ENCODE measurements at places on chromosomes 11 and 22.

GRCh38 chr11:65695459-65696241, 16.4 kb upstream of the KAT5 start:
- DNase-seq, result no peak

GRCh38 chr11:90223248-90223585, 368 bp upstream of the CHORDC1 start:
- DNase-seq, result no peak

- no peak for DNase-seq
These were observed 115.6 kb upstream of the PDGFD start for GRCh38 chr11:104279587-104279986.

DNA sequence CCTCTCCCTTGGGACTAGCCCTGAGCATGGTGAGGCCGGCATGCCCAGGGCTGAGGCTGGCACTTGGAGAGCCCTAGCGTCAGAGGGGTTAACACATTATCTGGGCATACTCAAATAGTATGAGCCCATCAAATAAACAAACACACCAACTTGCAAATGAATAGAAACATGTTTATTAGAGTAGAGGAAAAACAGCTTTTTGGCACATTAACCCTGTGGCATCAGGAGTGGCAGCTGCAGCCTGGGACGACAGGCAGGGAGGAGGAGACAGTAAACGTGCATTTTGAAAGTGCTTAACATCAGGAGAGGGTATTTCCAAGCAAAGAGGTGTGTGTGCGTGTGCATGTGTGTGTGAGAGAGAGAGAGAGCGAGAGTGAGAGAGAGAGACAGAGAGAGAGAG, 684.9 kb downstream of the NTM start:
- DNase-seq, result no peak

DNA sequence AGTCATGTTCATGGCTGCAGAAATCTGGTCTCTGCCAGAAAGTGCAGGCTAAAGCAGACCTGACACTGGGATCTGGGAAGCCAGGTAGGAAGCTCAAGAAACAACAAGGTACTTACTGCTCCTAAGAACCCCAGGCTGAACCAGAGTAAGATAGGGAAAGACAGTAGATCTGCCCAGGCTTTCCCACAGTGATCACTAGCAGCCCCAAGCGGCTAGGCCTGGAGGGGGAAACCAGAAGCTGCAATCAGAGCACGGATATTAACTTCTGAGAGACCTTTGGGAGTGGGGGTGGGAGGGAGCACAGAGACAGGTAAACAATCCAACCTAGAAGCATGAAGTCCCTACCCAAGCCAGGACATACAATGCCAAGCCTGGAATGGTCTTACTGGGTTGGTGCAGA, 135.2 kb upstream of the C11orf58 start:
- DNase-seq, result peak; percentile 42

- DNase-seq, result no peak
These were observed 8.7 kb downstream of the DRAP1 start for GRCh38 chr11:65927904-65928397.

DNA sequence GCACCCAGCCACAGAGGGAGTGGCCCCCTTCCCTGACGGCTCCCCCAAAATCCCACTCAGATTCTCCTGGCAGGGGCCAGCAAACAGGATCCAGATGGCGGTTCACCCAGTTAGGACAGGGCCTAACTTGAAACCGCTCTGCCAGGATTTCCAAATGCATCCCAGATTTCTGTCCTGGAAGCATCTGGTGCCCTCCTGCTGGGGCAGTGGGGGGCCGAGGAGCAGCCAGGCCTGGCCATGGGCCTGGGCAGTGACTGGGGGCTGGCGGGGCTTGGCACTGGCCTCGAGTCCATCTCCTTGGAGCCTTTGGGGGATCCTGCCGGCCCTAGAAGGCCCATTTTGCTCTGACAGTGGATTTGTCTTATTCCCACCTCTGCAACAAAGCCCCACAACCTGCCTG, 17.9 kb upstream of the EMID1 start:
- DNase-seq, result no peak

DNA sequence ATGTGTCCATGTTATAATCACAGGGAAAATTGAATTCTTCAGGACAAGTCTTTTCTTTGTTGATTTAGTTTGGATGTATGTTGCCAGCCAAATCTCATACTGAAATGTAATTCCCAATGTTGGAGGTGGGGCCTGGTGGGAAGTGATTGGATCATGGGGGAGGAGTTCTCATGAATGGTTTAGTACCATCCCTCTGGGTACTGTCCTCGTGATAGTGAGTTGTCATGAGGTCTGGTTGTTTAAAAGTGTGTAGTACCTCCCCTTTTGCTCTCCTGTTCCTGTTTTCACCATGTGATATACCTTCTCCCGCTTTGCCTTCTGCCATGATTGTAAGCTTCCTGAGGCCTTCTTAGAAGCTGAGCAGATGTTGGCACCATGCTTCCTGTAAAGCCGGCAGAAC, 100.3 kb downstream of the CCDC81 start:
- no peak for DNase-seq

- DNase-seq, result no peak
These were observed 10.4 kb downstream of the PACSIN2 start for GRCh38 chr22:43004362-43005035.

- DNase-seq, result no peak
These were observed 31.7 kb downstream of the IGF2 start for GRCh38 chr11:2107521-2107920.

DNA sequence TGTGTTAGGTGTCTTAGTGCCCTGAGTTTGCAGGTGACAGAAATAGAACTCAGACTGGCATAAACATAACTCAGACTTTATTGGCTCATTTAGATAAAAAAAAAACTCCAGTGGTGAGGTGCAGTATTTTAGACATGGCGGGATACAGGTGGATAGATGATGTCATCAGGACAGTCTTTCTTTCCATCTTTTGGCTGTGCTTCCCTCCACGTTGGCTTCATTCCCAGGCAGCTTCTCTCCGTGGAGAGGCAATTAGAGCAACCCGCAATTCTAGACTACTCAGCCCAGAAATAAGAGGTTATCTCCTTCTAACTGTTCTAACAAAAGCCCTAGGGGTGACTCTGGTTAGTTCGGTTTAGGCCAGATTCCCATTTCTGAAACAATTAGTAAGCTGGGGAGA, 40.5 kb downstream of the NCAM1 start:
- no peak for DNase-seq

DNA sequence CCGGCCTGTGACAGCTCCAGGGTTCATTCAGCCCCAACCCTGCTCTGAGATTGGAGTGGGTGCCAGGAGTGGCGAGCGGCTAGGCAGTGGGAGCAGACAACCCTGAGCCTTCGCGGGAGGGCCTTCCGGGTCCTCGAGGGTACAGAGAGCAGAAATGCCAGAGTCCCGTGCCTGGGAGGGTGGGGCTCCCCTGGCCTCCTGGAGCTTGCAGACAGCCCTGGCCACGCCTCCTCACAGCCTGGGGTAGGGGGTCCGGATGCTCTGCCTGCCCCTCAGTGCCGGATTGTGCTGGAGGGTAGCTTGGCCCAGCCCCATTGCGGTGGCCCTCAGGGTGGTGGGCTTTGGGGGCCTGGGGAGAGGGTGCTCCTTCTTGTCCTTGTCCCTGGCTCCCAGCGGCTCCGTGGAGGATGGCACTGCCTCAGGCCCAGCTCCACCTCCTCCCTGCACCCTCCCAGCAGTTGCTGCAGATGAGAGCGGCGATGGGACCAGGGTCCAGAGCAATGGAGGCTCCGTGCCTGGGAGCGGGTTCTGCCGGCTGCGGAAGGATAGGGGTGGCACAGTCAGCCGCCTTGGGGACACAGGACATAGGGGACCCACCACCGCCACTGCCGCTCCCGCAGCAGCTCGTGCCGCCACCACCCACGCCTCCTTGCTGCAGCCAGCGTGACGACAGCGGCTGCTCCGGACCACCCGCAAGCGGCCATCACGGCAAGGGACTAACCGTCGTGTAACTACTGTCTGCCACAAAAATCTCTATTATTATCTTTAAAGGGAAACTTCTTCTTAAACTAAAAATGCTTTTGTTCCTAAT, 34.9 kb upstream of the OR10G7 start:
- DNase-seq, result peak; percentile 37

- no peak for DNase-seq
These were observed 113.1 kb upstream of the HSD17B12 start for GRCh38 chr11:43567396-43567975.

DNA sequence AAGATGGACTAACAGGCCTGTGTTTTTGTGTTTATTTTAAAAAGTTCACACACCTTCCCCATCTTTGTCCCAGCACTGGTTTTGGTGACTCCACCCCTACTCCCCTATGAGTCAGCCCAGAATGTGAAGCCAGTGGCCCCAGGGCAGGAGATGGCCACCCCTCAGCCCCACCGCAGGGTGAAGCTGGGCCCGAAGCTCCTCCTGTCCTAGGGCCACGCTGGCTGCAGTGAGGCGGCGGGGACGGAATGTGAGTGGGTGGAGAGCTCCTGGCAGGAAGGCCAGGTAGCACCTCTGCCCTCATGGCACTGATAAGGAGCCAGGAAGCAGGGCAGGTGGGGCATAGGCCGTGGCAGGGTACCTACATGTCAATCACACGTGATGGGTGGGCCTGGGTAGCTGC, 39.9 kb downstream of the SGSM3 start:
- DNase-seq, result no peak

GRCh38 chr22:35879351-35879750, 149.3 kb downstream of the RBFOX2 start:
- DNase-seq, result no peak

GRCh38 chr11:60699284-60699691, at the start of gene MS4A8:
MS4A8 (plus strand) TSS chr11:60699612; CDS start chr11:60700861, 1,249 bp downstream.
- no peak for DNase-seq

- no peak for DNase-seq
These were observed 7.0 kb downstream of the LGR4 start for GRCh38 chr11:27465629-27466028.

- DNase-seq, result no peak
These were observed 23.3 kb downstream of the MYH9 start for GRCh38 chr22:36364255-36365019.

- no peak for DNase-seq
These were observed 23.4 kb upstream of the GRK3 start for GRCh38 chr22:25540908-25541660.

- DNase-seq, result no peak
These were observed 6.7 kb downstream of the CENPM start for GRCh38 chr22:41939981-41940831.

- DNase-seq, result no peak
These were observed 69.1 kb downstream of the LDLRAD3 start for GRCh38 chr11:36012979-36013378.

GRCh38 chr11:89159974-89160373, 17.7 kb upstream of the TYR start:
- DNase-seq, result no peak

DNA sequence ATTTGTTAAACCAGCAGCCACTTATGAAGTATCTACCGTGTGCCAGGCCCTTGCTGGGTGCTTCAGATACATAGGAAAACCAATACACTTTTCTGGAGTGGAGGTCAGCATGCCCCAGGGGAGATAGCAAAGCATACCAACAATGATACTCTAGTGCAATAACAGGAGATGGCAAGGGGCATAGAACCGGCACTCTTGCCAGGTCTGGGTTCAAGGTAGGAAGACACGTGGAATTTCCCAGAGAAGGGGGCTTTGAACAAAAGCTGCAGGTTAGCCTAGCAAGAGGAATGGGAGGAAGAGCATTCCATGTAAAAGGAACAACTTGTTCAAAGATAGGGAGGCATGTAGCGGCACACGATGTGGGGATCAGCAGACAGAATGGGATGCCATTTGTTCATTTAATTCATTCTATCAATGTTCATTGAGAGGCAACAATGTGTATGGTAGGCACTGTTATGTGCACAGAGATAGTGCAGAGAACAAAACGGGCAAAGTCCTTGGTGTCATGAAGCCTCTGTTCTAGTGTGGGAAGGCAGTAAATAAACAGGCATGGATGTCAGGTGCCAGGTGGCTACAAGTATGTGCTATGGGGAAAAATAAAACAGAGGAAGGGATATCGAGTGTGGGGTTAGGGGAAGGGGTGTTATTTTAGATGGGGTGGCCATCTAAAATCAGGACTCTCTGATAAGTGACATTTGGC, 162.6 kb upstream of the E2F8 start:
- no peak for DNase-seq

GRCh38 chr11:113317339-113317738, 3.0 kb downstream of the TTC12 start:
- DNase-seq, result no peak

- no peak for DNase-seq
These were observed 752 bp downstream of the POU2AF1 start for GRCh38 chr11:111378185-111378860.

GRCh38 chr11:86180423-86180822, 64.1 kb upstream of the EED start:
- no peak for DNase-seq

- DNase-seq, result no peak
These were observed 18.4 kb downstream of the PARVB start for GRCh38 chr22:44042249-44043218.

DNA sequence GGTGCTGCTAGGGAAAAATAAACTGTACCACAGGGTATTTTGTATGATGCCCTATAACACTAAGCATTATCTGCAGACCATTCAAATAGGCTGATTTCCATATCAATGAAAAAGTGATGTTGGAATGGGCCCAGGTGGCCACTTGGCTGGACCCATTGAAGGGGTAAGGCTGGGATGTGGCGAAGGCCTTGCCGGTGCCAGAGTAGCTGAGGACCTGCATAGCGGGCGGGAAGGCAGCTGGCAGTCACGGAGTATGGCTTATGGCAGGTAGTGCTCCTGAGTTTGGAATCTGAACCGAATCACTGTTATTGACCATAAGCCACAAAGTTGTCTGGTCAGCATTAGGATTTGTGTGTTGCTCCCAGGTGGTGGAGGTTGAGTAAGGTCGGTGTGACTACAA, 131.0 kb downstream of the MICAL2 start:
- no peak for DNase-seq

GRCh38 chr22:41447435-41448188, 1.0 kb upstream of the TOB2 start:
- peak; percentile 85 for DNase-seq

GRCh38 chr11:69400771-69401590, 80.5 kb upstream of the LINC01488 start:
- no peak for DNase-seq

DNA sequence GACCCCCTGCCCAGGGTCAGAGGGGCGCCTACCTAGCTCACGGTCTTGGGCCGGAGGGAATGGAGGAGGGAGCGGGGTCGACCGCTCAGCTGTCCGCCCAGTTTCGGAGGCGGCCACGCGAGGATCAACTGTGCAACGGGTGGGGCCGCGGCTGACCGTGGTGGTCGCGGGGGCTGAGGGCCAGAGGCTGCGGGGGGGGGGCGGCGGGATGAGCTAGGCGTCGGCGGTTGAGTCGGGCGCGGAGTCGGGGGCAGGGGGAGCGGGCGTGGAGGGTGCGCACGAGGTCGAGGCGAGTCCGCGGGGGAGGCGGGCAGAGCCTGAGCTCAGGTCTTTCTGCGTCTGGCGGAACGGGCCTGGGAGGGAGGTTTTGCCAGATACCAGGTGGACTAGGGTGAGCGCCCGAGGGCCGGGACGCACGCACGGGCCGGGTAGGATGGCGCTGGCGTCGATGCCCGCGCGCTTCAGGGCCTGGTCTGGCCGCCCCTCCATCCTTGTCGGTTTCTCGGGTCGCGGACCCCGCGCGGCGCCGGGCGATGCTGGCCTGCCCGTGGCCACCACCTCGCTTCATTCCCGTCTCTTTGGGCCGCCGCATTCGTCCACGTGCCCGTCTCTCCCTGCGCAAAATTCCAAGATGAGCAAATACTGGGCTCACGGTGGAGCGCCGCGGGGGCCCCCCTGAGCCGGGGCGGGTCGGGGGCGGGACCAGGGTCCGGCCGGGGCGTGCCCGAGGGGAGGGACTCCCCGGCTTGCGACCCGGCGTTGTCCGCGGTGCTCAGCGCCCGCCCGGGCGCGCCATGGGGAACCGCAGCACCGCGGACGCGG, at the start of gene DRD4:
Gene DRD4 (plus strand): TSS at position 759 of the 822 bp plus-strand sequence. CDS start 36 bp downstream, at position 795.
- DNase-seq, result no peak

GRCh38 chr11:15117751-15118150, 3.0 kb downstream of the INSC start:
- DNase-seq, result no peak

- no peak for DNase-seq
These were observed 90.9 kb downstream of the RRAS2 start for GRCh38 chr11:14267861-14268635.
